ENCODE measurements at places on chromosomes 2 and 18.

DNA sequence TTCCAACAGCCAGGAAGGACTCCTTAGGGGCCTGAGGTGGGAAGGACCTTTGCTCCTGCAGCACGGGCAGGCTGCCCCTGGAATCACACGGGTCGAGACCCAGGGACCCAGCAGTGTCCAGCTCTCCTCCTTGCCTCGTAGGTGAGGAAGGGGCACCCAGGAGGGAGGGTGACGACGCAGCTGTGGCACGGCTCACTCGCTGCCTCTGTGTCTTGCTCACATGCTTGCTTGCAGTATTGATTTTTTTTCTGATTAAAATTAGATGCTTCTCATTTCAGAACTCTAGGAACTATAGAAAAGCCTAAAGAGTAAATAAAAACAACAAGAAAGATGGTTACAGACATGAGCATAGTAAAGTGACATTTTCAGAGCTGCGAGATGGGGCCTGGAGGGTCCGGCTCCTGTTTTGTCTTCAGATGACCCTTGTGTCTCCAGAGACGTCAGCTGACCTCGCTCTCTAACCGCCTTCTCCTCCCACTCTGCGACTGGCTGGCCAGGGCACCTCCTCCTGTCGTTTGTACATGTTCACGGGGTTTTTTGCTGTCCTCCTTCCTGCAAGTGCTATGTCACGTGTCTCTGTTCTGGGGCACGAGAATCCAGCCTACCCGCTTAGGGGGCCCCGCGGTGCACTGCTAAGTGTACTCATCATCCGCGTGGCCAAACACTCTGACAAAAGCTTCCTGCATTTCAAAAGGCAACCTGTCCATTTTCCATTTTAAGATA is 65.7 kb upstream of the ZNF236 start:
- no peak for DNase-seq

DNA sequence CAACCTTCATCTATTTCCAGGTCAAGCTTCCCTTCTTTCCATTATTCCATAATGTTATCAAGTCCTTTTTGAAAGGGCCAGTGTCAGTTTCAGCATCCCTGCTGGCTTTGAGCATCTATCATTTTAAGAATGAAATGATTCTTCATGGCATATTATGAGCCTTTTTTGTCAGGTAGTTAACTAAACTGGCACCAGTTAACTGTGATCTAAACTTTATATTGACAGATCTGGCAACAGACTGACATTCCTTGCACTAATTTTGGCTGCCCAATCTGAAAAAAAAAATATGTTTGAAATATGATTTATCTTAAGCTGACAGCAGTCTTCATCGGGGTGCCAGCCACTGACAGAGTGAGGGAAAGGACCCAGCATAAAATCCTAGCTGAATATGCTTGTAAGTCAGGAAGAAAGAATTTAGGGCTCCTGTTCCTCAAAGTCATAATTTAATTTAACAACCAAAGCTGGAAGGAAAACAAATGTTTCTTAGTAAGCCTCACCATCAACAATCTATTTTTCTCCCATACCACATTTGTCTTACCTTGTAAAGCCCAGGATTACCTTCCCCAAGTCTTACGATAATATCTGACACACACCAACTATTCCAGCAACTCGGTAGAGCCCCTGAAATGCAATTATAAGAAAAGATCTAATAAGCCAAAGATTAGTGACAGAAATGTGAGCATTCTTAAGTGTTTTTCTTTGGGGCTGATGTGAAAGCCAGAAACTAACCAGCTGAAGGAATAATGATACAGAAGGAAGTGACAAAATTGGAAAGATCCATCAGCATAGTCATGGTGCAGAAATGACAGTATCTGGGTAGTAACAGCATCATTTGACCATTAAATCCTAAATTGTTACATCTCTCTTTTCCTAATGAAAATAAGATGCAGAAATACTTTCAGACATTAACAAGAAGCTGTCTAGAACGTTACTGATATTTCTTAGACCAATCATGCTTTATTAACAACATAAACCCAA is 228.1 kb downstream of the RBM43 start:
- DNase-seq: no peak

DNA sequence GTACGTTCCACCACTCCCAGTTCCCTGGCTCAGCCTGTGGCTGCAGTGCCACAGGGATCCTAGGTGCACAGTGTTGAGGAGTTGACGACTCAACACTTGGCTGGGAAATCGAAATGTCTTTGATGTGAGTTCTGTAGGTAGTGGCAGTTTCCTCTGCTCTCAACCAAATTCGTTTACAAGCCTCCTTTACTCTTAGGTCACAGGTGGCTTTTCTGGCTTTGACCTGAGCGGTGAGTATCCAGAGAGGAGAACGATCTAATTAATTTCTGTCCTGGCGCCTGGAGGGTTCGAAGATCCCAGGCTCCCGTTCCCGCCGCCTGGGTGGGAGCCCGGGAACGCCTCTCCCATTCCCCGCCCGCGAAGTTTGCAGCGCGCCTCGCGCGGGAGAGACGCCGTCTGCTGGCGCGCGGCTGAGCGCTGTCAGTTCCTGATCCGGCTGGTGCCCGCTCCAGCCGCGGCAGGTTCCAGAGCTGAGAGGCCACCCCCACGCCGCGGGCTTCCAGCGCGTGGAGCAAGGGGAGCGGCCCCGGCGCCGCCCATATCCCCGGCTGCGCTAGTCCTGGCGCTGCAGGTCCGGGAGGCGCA is at the start of gene LAMA3:
Gene LAMA3 (plus strand): TSS at position 423 of the 585 bp plus-strand sequence. CDS start 231 bp downstream, outside the sequence.
- DNase-seq: peak; percentile 3

GRCh38 chr18:74183130-74183529 is 34.8 kb downstream of the TIMM21 start:
- no peak for DNase-seq

GRCh38 chr2:232667989-232668583 is 29.0 kb upstream of the GIGYF2 start:
- DNase-seq: no peak

Data from CD4-positive, alpha-beta T cell treated with Interleukin-1 beta for 1 hour (primary cell).